Activated CD4-positive, alpha-beta T cell treated with anti-CD3 and anti-CD28 coated beads, Interleukin-2, amount 50 U/mL, for 48 hours (primary cell): ENCODE measurements at places on chromosomes 13 and 19.

DNA sequence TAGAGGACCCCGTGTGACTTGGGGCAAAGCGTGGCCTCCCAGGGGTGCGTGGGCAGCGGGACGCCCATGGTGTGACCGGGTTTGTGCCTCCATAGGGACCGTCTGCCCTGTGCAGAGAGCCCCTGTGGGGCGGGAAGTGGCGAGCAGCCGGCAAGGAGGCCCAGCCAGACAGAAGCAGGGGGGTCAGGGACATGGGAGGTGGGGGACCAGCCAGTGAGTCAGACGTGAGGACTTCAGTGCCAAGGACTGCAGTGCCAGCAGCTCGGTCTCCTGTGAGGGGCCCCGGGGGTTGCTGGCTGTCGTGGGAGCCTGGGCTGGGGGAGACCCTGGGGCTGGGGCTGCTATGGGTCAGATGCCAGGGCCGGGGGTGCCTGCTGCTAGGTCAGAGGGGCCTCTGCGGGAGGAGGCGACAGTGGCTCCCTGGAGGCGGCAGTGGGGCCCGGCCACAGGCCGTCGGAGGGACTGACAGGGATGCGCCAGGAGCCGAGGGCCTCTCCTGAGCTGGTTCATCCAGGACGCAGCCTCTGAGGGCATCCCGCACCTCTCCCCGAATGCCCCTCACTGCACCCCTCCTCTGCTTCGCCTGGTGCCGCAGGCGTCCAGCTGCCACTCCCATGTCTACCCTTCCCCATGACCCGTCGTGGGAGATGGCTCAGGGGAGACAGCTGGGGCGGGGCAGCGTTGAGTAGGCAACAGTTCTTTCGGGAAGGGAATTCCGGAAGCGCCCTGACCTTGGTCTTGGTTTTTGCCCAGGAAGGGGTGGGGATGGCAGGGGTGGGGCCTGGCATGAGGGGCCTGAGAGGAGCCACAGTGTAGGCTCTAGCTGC is 80.0 kb downstream of the KDM4B start:
- no peak for DNase-seq

GRCh38 chr13:46914341-46914740 is 17.5 kb upstream of the HTR2A start:
- DNase-seq: no peak

DNA sequence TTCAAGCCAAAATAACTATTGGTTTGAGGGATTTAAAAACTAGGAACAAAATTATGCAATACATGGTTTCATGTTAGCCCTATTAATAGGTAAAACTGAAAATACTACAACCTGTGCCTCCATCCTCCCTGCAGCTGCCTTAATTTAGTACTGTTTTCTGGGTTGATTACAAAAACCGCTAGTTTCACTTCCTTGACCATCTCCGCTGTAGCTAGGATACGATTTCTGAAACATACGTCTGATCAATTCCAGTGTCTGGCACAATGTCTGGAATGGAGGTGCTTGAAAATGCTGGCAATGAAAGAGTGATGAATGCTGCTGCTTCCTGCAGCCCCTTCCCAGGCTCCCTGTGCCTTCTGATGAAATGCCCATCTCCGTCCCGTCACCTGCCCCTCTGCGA is 273.5 kb downstream of the SHISA2 start:
- no peak for DNase-seq

- no peak for DNase-seq
These were observed 139.5 kb downstream of the TEX29 start for GRCh38 chr13:111459803-111460547.

GRCh38 chr19:46213156-46213555 is 16.4 kb upstream of the IGFL1 start:
- DNase-seq: no peak

- DNase-seq: no peak
These were observed 9.8 kb upstream of the SLC44A2 start for GRCh38 chr19:10615429-10616023.

- DNase-seq: no peak
These were observed 314.4 kb downstream of the ENOX1 start for GRCh38 chr13:43472339-43472738.

GRCh38 chr19:36460046-36460445 is 29.3 kb downstream of the ZNF566 start:
- no peak for DNase-seq

DNA sequence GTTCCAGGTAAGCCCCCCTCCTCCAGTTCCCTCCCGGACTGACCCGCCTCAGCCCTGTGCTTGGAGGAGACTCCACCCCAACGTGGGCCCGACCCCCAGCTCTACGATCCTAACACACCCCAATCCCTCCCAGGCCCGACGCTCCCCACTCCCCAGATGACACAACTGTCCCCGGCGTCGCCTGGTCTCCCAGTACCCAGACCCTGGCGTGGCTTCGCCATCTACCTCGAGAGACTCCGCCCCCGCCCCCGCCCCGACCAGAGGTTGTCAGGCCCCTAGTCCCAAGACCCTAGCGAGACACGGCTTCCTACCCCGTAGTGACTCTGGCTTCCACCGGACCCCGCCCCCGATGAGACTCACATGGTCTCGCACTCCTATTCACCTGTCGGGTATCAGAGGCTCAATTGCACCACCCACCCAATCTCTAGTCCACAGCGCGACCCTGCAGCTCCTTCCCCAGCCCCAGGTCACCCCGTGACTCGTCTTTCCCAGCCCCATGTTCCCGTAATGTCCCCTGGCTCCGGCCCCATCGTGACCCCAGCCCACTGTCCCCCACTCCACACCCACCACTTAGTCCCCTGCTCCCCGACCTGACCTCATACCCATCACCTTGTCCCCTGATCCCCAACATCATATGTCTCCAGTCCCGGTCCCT is 2.9 kb downstream of the CD37 start:
- DNase-seq: no peak
